ENCODE measurements at places on chromosomes 6 and 20. TPM values are rescaled to one million over a fixed set of nuclear protein-coding genes. Genes with fewer than 3 reads are reported as not detected.

RBPJL gene
- total RNA-seq, result not detected

SEL1L2 gene
- not detected for total RNA-seq

PTPN1 gene
- total RNA-seq, result 47.2 TPM

CASS4 gene
- 0.04 TPM for total RNA-seq

IMPG1 gene
- not detected for total RNA-seq

PDYN gene
- not detected for total RNA-seq

FIG4 gene
- 5.7 TPM for total RNA-seq

MYBL2 gene
- 103 TPM for total RNA-seq

ROS1 gene
- 0.07 TPM for total RNA-seq

ESR1 gene
- 2.2 TPM for total RNA-seq

TMEM170B gene
- 0.66 TPM for total RNA-seq

OR2H1 gene
- not detected for total RNA-seq

CENPQ gene
- 9.7 TPM for total RNA-seq

GTSF1L gene
- not detected for total RNA-seq

TRPC4AP gene
- total RNA-seq, result 46.9 TPM

MYLK4 gene
- total RNA-seq, result 0.11 TPM

ZNF76 gene
- 20.8 TPM for total RNA-seq

DEFB113 gene
- total RNA-seq, result not detected

SRSF12 gene
- not detected for total RNA-seq

NMBR gene
- not detected for total RNA-seq

WFDC2 gene
- not detected for total RNA-seq

RBBP8NL gene
- total RNA-seq, result 9.4 TPM

PMEPA1 gene
- 21.9 TPM for total RNA-seq

ZNF184 gene
- total RNA-seq, result 7.0 TPM

BMP2 gene
- total RNA-seq, result 0.73 TPM

SLC17A1 gene
- not detected for total RNA-seq

GHRH gene
- total RNA-seq, result not detected

LTA gene
- total RNA-seq, result not detected

CTCFL gene
- total RNA-seq, result not detected

HLA-DQB2 gene
- not detected for total RNA-seq

ASIP gene
- not detected for total RNA-seq

PNPLA1 gene
- 0.29 TPM for total RNA-seq

SLPI gene
- total RNA-seq, result 207 TPM

BMP7 gene
- not detected for total RNA-seq

DLK2 gene
- total RNA-seq, result 1.4 TPM

CDSN gene
- total RNA-seq, result 0.55 TPM

TINAG gene
- total RNA-seq, result not detected

F13A1 gene
- not detected for total RNA-seq

CDC40 gene
- 8.9 TPM for total RNA-seq

TAF11 gene
- total RNA-seq, result 24.1 TPM

TBPL1 gene
- 17.7 TPM for total RNA-seq

APOM gene
- total RNA-seq, result 1.6 TPM

ABHD16B gene
- total RNA-seq, result not detected

ETV7 gene
- not detected for total RNA-seq

IPCEF1 gene
- 0.29 TPM for total RNA-seq

MYL9 gene
- 12.0 TPM for total RNA-seq

SLX4IP gene
- 6.4 TPM for total RNA-seq
